NCI-H2081 treated with DMSO at 0.1 percent for 48 hours (cell line): ENCODE measurements at places on chromosomes 5 and 9.

DNA sequence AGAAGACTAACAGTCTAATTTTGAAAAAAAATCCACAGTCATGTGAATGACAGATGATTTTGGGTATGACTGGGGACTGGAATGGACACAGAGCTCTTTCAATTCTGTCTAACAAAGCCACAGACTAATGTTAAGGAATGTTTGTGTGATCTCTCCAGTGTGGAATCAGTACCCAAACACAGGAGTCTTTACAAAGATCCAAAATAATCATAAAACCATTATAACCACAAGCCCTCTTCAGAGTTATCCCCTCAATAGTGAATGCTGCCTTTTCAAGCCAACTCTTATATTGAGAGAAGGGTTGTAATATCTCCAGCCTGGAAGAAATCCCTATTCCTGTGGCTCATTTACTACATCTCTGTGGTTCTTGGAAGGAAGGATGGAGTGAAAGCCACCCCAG, 552.0 kb upstream of the CLINT1 start:
- DNase-seq: no peak

DNA sequence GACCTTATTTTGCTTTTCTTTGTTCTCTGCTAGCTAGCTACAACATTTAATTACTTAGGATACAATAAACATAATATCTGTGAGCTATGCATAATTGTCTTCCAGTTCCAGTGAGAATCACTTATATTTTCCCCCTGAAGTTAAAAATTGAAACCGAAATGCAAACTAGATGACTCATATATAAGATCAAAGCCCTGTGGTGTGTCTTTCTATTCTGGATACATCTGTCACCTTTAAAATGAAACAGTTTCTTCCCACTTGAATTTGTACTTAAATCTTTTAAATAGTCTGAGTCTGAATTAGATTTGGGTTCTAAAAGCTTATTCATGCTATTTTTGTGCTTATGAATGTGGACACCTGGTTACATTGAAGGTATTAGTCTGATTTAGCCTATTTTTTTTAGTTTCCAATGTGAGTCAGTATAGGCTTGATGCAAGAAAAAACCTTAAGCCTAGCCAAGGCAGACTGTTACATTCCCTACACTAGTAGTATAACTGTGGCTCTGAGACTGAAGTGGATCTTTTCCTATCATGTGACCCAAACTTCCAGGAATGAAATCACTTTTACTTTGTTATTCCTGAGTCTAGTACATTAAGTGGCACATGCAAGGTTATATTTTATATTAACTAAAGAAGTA, 703.5 kb upstream of the RGMB start:
- DNase-seq: no peak

GRCh38 chr5:16726538-16726946, 109.7 kb upstream of the RETREG1 start:
- peak; percentile 44 for DNase-seq

DNA sequence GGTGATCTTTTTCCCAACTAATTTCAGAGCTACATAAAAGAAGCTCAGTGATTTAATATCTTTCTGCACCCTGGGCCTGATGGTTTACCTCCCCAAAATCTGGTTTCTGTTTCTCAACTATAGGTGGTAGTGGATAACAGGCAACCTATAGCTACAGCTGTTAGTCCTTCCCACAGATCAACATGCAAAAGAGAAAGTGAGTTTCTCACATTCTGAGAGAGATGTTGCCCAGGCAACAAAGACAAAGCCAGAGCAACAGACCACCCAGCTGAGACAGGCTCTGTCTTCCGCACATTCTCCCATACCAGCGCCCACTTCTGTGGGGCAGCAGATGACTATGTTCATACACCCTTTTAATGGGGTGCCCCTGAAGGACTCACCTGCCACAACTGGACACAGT, 40.7 kb upstream of the PPP2R2B start:
- DNase-seq: no peak

GRCh38 chr5:57037355-57037754, 85.4 kb upstream of the MIER3 start:
- DNase-seq: no peak

DNA sequence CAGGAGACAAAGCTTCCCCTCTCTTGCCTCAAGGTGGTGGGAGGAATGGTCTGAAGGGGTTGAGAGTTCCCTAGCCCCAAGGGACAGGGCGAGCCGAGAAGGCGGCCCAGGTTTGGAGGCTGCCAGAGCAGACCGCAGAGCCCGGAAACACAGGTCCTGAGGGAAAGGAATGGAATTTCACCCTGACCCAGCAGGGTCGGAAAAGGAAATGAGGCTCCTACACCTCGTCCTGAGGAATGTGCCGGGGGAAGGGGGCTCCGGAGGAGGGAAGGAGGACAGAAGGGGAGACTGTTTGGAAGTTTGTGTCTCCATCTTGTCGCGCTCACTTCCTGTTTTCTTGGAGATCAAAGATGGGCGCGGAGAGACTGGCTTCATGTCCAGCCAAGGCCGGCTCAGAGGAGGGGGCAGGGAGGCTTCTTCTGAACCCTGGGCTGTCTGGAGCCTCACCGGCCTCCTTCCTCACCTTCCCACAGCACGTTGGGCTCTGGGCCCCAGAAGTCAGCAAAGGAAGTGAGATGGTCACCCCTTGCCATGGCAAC, 9.6 kb downstream of the ENG start:
- no peak for DNase-seq

DNA sequence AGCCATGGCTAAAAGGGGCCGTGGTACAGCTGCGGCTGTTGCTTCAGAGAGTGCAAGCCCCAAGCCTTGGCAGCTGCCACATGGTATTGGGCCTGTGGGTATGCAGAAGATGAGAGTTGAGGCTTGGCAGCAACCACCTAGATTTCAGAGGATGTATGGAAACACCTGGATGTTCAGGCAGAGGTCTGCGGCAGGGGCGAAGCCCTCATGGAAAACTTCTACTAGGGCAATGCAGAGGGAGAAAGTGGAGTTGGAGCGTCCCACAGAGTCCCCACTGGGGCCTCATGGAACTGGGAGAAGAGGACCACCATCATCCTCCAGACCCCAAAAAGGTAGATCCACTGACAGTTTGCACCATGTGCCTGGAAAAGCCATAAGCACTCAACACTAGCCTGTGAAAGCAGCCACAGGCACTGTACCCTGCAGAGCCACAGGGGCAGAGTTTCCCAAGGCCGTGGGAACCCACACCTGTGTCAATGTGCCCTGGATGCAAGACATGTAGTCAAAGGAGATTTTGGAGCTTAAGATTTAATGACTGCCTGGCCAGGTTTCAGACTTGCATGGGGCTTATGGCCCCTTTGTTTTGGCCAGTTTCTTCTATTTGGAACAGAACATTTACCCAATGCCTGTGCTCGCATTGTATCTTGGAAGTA, 65.9 kb downstream of the DMXL1 start:
- DNase-seq: no peak

DNA sequence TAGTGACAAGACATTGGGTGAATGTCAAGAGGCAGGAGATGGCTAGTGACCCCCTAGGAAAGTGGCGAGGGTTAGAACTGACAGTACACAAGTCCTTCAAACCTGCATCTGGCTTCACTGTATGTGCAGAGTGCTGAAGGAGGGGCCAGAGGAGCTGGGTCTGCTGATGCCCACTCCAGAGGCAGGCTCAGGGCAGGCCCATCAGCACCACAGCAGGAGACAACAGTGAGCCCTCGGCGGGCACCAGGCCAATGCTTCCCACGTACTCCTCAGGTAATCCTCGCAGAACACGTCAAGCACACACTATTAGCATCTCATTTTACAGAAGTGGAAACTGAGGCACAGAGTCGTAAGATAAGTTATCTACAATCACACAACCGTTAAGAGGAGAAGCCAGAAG, 76.1 kb upstream of the SH3PXD2B start:
- DNase-seq: no peak

DNA sequence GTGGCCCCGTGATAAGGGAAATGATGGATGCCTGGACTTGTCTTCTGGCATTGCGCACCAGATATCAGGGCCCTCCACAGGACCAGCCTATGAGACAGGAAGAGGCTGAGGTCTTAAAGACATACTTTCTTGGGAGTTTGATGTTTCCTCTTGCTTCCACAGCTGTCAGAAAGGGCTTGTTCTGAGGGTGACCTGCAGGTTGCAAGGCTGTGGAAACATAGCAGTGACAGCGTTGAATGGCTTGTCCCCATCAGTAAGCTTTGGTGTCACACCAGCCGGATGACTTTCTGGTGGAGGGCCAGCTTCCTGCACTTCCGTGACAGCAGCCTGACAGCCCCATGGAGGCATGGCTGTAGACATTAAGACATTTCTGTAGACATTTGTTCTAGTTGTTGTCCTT, 143.2 kb downstream of the C9orf152 start:
- DNase-seq: no peak

GRCh38 chr9:115340314-115340713, 222.4 kb upstream of the TNC start:
- DNase-seq: no peak

- DNase-seq: no peak
Observed at GRCh38 chr5:133825631-133826289, 142.7 kb downstream of the C5orf15 start.

DNA sequence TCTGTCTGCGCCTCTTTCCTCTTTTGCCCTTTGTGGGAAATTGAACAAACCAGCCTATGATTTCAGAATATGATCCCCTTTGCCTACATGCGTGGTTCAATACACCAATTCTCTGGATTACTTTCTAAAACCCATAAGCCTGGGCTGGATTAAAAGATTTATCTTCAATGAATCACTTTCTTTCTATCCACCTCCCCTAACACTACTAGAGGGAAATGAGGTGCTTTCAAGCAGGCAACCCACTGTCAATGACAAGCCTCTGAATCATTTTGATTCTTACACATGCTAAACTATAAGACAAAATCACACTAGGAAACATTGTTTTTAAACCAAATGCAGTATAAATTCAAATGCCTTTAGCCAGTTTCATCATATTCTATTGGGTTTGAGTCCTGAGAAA, 257.5 kb downstream of the AGTPBP1 start:
- no peak for DNase-seq

GRCh38 chr9:98381311-98382103, 126.1 kb upstream of the TBC1D2 start:
- DNase-seq: no peak

DNA sequence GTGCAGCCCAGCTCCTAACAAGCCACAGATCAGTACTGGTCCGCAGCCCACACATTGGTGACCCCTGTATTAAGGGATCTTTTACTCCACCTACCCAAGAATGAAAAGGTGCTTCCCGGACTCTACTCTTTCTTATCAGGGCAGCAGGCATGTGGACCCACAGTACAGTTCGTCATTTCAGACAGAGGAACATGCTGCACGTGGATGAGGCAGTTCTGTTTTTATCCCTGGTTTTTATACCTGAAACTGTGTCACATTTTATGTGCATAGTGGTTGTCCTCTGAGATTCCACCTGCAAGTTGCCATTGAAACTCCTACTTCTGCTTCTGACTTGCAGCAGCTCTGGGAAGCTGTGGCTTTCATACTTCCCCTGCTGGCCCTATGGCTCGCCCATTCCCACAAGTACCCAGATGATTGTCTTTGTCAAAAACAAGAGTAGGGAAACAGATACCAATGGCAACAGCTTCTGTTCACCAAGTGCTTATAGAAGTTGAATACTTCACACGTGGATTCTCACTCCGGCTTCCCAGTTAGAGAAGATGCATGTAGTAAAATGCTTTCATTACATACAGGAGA, 208.0 kb downstream of the TRIO start:
- DNase-seq: no peak

DNA sequence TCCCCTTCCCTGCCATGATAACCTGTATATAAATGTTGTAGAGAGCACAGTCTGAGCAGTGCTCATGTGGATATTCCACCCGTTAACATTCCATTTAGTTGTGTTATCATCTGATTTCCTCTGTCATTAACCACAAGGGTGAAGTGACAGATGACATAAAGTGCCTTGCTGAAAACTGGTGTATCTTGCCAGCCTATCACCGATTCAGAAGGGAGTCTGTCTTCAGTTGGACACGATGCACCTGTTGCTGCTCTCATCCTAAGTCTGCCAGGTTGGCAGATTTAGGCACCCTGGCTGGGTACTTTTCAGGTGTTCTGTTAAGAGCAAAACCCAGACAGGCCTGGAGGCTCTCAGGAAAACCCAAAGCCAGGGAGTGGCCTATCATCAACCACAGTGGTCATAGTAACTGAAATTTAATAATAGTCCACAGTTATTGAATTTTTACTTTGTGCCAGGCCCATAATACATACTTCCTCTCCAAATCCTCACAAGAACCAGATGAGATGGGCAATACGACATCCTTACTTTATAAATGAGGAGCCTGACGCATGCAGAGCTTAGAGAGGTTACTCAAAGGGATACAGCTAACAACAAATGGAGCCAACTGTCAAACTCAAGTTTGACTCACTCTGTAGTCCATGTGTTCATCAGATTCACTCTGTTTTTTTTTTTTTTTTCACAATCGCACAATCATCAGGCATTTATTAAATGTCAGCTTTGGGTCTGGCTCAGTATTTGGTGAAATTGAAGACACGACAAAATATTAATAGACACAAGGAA, 100.7 kb upstream of the SPRY4 start:
- DNase-seq: no peak

GRCh38 chr5:51398875-51399642, 15.8 kb downstream of the ISL1 start:
- no peak for DNase-seq

DNA sequence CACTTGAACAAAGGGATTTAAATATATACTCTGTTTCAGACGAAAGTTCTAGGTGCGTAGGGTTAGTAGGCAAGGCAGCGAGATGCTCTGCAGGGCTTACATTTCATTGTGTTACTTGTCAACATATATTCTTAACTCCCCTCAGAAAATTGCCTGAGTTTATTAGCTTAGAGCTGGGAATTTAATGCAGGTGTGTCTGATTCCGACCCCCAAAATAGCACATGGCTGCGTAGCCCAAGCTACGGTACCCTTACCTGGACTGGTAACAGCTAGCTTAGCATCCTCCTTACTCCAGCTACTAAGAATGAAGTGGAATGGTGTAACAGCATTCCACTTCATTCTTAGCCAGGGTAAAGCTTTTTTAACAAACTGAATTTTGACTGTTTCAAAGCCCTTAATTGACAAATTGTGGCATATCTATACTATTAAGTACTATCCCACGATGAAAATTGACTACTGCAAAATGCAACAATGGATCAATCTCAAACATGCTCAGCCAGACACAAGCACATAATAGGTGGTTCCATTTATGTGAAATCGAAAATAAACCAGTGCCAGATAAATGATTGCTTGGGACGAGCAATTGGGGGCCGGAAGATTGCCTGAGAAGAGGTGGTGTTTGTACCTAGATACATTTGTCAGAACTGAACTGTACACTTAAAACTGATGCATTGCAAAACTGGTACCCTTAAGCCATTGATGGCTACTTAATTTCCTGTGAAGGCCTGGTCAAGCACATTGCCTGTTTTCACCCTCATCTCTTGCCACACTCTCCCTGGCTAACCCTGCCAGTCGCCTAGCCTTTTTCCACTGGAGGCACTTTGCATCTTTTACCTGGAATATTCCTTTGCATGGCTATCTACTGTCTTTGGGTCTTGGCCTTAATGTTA, 3.0 kb upstream of the FGF18 start:
- no peak for DNase-seq

GRCh38 chr9:70830618-70831017, 290.8 kb downstream of the TRPM3 start:
- no peak for DNase-seq

- DNase-seq: no peak
Observed at GRCh38 chr9:73133921-73134407, 17.7 kb upstream of the ANXA1 start.
